ENCODE measurements at places on chromosomes 13 and 19. TPM values are rescaled to one million over a fixed set of nuclear protein-coding genes. Genes with fewer than 3 reads are reported as not detected.

EID2B gene
- 10.3 TPM for total RNA-seq

MUC16 gene
- total RNA-seq, result 0.06 TPM

VPS36 gene
- 7.4 TPM for total RNA-seq

PRTN3 gene
- 0.29 TPM for total RNA-seq

ZNF208 gene
- not detected for total RNA-seq

AKAP8L gene
- 38.6 TPM for total RNA-seq

PROZ gene
- total RNA-seq, result not detected

TRAPPC6A gene
- 31.7 TPM for total RNA-seq

EPSTI1 gene
- 0.10 TPM for total RNA-seq

KCNN1 gene
- 0.42 TPM for total RNA-seq

DENND1C gene
- 0.30 TPM for total RNA-seq

SIRT2 gene
- 36.3 TPM for total RNA-seq

FPR1 gene
- 0.07 TPM for total RNA-seq

PSG11 gene
- total RNA-seq, result 0.15 TPM

NBEA gene
- total RNA-seq, result 2.0 TPM

RFPL4A gene
- 0.22 TPM for total RNA-seq

PGLYRP1 gene
- total RNA-seq, result not detected

OXGR1 gene
- total RNA-seq, result not detected

CDX2 gene
- total RNA-seq, result 0.64 TPM

CEACAM1 gene
- 1.8 TPM for total RNA-seq

EFNA2 gene
- total RNA-seq, result 0.95 TPM

KLK15 gene
- not detected for total RNA-seq

SHANK1 gene
- total RNA-seq, result 0.16 TPM

Measured in A549 treated with RU486 at 1 μM for 4 hours (cell line).